ENCODE measurements at places on chromosomes 5 and 9.

GRCh38 chr9:27765266-27766072 lies 192.2 kb upstream of the C9orf72 start:
- DNase-seq: no peak

- no peak for DNase-seq
Observed at GRCh38 chr5:139266236-139266635, 27.3 kb upstream of the MATR3 start.

- DNase-seq: no peak
Observed at GRCh38 chr9:132094314-132094791, 14.7 kb upstream of the MED27 start.

DNA sequence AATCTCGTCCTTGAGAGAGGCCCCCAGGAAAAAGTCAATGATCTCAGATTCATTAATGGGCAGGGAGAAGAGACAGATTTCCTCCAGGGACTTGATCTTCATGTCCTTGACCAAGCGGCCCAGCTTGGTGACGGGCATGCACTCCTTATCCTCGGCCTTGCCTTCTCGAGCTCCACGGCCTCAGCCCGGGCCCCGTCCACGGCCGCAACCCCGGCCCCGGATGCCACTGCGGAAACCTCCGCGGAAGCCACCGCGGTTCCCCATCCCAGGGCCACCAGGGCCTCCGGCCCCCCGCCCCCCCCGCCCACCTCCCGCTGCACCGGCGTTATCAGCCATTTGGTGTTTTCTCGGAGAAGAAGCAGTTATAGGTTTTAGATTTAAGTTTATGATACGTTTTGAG lies 18.3 kb downstream of the INVS start:
- DNase-seq: no peak

DNA sequence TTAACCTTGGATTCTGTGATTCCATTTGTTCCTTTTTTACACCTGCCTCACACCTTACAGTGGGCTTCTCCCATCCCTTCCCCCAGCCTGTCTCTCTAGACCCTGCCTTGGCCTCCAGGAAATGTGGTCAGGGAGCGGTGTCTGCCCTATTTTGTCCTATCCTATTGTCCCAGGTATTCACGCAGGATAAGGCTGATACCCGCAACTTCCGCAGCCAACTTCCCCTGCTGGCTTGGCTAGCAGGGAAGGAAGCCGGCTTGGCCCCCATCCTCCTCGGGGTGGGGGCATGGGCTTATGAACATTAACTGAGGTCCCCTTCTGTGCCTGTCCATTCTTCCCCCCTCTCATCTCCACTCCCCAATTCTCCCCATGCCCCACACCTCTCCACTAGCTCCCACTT lies 3.5 kb downstream of the CSF1R start:
- no peak for DNase-seq

DNA sequence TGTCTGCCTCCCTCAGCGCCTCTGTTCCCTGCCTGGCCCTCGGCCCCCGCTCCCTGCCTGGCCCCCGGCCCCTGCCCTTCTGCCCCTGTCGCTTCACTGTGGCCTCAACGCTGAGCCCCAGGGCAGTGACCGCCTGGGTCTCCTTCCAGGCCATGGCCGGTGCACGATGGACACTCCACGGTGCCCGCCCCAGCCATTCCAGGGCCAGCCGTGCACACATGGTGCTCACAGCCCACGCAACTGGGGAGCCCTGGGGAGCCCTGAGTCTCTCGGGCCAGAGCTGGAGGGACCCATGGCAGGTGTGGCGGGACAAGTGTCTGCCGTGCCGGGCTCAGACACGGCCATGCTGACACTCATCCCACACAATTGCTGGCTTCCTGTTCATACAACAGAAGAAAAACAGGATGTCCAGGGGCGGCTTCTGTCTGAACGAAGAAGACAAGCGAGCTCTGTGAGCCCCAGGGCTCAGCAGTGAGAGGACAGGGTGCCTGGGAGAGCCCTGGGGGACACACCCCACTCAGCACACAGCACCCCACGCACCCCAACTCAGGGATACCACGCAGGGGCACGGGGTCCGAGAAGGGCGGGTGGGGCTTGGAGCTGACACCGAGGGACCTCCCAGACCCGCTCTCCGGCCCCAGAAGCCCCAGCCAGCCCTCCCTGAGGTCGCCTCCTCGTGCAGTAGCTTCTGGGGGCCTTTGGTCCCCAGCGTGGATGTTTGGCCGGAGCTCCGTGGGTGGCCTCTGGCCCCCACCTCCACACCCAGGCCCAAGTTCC lies 35.7 kb downstream of the EXD3 start:
- peak; percentile 25 for DNase-seq

- DNase-seq: no peak
Observed at GRCh38 chr9:127977009-127977883, 3.5 kb downstream of the EEIG1 start.

GRCh38 chr5:136192526-136193321 lies at the start of gene SMIM32:
Gene SMIM32, minus strand, starts transcription at chr5:136193162. Its CDS starts 638 bp downstream, at chr5:136192524.
- DNase-seq: no peak

GRCh38 chr5:154977409-154977808 lies 36.1 kb upstream of the KIF4B start:
- DNase-seq: no peak

DNA sequence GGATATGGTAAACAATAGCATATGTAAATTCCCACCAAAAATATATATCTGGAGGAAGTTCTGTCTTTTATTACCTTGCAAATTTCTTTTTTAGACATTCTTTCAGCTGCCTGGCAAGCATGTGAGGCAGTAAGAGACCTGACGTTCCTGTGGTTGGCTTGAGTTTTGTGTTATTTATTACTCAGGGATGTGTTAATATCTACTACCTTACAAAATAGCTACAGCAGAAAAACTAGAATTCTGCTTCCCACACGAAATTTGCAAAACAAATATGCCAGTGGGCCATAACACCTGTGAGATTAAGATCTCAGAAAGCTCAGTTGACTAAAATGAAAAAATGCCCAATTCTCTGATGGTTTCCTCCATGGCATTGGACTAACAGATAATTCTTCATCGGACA lies 274.2 kb downstream of the TMEM167A start:
- DNase-seq: no peak

GRCh38 chr9:106321394-106322180 lies 541.4 kb upstream of the ZNF462 start:
- no peak for DNase-seq

- no peak for DNase-seq
Observed at GRCh38 chr9:86128235-86128822, 29.0 kb upstream of the GOLM1 start.

DNA sequence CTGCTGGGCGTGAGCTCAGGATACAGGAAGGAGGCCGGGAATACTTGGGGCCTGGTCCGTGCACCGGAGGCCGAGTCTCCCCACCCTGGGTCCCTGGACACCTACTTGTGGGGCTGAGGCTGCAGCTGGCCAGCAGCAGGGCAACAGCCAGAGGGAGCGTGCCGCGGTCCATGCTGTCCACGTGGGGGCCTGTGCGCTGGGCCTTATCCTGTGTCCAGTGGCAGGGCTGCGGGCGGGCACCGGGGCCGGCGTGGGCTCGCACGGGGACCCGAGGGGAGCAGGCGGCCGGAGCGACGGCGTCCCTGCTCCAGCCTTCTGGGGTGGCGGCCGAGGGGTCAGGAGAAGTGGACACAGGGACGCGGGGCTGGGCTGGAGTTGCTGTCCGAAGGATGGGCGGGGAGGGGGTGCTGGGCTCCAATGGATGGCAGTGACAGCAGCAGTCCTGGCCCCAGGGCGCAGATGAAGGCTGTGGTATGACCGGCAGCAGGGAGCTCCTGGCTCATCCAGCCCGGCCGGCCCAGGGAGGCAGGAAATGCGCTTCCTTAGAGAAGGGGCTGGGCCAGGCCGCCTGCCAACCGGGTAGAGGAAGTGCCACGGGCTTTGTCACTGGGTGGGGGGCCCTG lies at the start of gene ENG:
Gene ENG (minus strand): TSS at position 475 of the 623 bp plus-strand sequence. CDS start 303 bp downstream, at position 172.
- DNase-seq: no peak
